ENCODE measurements at places on chromosomes 11 and 22. TPM values are rescaled to one million over a fixed set of nuclear protein-coding genes. Genes with fewer than 3 reads are reported as not detected.

Gene DDI1
- not detected for total RNA-seq

Gene ISX
- not detected for total RNA-seq

Gene HTR3B
- not detected for total RNA-seq

Gene C11orf68
- total RNA-seq: 28.2 TPM

Gene LINC01488
- total RNA-seq: not detected

Gene INS
- not detected for total RNA-seq

Gene KCNQ1OT1
- 2.8 TPM for total RNA-seq
